ENCODE measurements at places on chromosomes 6 and 20. TPM values are rescaled to one million over a fixed set of nuclear protein-coding genes. Genes with fewer than 3 reads are reported as not detected.

DNA sequence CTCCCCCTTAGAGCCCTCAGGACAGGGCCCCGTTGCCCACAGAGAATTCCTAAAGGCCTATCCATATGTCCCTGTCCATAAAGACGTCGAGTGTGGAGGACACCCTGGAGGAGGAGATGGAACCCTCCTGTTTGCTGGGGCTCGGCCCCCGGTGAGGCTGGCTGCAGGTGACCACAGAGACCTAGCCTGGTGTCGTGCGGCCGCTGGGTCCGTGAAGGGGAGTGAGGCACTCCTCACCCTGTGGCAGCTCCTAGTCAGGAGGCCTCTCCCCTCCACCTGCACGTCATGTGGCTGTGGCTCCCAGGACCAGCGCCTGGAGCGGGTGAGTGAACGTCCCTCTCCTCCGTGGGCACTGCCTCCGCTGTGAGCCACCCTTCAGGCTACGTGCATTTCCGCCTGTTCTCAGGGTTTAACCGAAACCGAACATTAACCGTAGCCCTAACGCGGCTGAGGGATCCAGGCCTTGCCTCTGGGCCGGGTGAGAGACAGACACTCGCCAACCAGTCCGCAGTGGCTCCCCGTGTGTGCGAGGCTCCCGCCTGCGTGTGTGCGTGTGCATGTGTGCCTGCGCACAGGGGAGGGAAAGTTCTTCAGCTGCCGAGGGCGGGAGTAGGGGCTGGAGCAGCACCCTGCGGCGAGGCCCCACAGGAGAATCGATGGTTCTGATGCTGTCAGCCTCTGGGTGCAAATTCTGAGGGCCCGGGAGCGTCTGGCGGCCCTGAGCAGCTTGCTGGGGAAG lies 5.9 kb upstream of the TCEA2 start:
- DNase-seq: no peak

Gene ARMC2
- 15.3 TPM for total RNA-seq

Gene SLC35D3
- total RNA-seq: not detected

Gene PMEPA1
- 8.3 TPM for total RNA-seq

- no peak for DNase-seq
Measured at GRCh38 chr20:64183313-64183712, 19.1 kb downstream of the MYT1 start.

- no peak for DNase-seq
Measured at GRCh38 chr6:150915880-150916265, 50.4 kb downstream of the MTHFD1L start.

- DNase-seq: no peak
Measured at GRCh38 chr20:57391439-57392301, 474 bp downstream of the RBM38 start.

DNA sequence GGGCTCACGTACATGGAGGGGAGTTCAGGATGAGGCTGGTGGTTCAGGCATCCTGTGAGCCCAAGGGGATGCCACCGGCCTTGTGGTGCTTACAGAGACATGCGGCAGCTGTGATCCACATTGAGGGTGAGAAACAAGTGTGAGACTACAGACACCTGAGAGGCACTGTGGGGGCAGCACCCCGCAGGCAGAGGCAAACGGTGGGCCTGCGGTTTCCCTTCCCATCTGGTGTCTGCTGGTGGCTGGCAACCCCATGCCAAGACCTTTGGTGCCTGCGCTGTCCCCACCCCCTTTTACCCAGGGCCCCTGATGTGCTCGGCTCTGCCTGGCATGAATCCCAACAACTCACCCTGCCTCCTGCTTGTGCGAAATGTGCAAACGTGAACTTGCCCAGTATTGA lies 42.0 kb downstream of the ERMARD start:
- no peak for DNase-seq

GRCh38 chr20:41143354-41143753 lies 6.0 kb downstream of the PLCG1 start:
- DNase-seq: no peak

- no peak for DNase-seq
Measured at GRCh38 chr6:3368685-3369084, 88.2 kb downstream of the SLC22A23 start.

DNA sequence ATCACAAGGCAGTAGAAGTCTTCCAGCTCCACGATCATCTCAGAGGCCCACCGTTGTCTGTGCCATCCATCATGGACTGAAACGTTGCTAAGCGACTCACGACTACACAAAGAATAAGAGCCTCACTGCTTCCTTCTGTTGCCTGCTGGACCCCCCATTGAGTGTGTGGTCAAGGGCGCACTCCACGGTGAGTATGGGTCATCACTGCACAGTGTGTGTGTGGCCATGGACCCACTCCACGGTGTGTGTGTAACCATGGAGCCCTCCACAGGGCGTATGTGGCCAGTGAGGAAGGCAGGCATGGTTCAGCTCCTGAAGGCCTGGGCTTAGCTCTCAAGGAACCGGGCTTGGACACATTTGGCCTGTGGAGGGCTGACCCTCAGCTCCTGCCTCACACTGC lies 123.4 kb upstream of the AFDN start:
- DNase-seq: no peak

GRCh38 chr6:1662534-1662933 lies 52.8 kb downstream of the FOXC1 start:
- no peak for DNase-seq

Gene KCNB1
- total RNA-seq: 5.8 TPM

Gene SMIM8
- total RNA-seq: 38.4 TPM
